Inflammatory macrophage (primary cell): ENCODE measurements at places on chromosomes 3 and 15.

DNA sequence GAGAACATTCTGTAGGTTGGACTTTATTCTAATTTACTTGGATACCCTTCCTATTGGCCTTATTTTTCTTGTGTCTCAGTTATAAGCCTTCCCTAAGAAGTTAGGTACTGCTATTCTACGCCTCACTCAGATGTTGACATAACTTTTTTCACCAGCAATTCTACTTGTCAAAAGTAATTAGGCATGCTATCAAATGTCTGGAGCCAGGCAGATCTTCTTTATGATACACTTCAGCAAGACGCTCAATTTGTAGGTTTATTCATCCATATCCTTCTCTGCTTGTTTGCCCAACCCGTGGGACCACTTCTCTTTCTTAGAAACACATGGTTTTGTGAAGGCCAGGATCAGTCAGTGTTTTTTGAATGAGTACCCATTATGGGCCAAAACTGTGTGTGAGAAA, 36.2 kb upstream of the COL8A1 start:
- no peak for DNase-seq

GRCh38 chr15:59208613-59209249, 2.1 kb downstream of the LDHAL6B start:
- no peak for DNase-seq

DNA sequence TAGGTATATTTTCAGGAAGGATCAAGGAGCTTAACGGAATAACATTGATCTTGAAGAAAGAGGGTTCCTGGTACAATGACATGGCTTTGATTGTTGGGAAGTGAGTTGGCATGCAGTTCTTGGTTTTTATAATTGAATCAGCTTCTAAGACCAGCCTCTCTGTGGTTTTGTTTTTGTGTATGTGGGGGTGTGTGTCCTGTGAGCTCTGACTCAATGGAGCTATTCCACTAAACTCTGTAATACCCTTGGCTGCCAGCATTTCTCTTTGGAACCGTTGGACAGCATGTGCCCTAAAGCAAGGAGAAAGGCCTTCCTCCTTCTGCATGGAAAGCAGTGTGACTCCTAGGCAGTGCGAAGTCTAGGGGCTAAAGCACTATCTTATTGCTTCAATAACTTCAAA, 124.8 kb downstream of the EDEM1 start:
- DNase-seq: peak; percentile 46

- no peak for DNase-seq
Observed at GRCh38 chr3:69359339-69359893, 26.5 kb downstream of the FRMD4B start.

DNA sequence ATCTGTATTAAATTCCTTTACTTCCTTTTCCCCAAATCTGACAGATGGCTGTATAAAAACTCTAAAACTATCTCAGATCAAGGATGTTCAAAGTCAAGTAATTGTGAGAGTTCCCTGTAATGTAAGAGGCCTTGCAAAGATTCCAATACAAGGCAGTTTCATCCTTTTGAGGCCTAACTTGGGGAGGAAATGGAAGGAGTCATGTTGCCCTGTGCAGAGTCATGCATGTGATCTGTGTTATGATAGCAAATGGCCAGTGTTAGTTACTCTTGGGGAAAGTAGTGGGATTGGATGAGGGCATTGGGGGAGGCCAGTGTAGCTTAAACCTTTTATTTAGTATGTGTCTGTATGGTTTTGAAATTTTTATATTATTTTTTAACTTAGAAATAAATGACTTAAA, 23.7 kb upstream of the FBXL22 start:
- DNase-seq: no peak

GRCh38 chr3:34001990-34002389, 203.6 kb downstream of the PDCD6IP start:
- DNase-seq: no peak

DNA sequence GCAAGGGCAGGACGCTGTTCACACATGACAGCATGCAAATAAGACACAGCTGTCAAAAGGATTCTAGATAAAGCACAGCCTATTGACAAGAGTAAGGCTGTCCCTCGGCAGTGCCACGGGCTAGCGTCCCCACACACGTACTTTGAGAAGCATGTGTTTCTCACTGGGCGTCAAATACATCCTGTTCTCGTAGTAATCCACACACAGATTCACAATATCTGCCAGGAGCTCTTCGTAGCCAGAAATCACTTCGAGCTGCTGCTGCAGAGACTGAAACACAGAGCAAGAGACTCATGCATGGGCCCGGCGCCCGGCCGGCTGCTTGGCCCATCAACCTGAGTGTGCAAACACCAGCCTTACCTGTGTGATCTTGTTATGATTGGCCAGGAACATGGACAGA, 41.1 kb downstream of the CYFIP1 start:
- DNase-seq: no peak

DNA sequence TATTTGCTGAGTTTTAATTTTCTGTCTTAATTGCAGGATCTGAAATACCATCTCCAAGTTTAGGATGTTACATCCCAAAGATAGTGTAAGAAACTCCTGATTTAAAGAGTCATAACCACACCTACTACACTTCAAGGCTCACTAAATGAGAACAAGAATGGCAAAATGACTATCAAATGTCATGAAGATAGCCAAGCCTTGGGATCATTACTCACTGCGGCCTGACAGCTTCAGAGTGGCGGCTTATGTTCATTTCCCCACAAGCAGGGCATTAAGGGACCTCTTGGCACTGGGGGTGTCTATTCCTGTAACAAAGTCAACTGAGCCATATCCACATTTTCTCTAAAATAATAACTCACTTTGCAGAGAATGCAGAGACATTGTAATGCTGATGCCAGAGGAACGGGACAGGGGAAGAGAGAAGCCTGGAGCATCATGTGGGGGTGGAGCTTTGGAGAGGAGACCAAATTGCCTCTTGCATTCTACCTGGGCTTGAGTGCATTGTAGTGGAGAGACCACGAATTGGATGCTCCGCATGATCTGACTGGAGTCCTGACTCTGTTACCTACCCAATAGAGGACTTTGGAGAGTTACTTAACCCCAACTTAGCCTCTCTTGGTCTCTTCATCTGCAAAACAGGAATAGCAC, 219.2 kb downstream of the OPA1 start:
- DNase-seq: no peak

DNA sequence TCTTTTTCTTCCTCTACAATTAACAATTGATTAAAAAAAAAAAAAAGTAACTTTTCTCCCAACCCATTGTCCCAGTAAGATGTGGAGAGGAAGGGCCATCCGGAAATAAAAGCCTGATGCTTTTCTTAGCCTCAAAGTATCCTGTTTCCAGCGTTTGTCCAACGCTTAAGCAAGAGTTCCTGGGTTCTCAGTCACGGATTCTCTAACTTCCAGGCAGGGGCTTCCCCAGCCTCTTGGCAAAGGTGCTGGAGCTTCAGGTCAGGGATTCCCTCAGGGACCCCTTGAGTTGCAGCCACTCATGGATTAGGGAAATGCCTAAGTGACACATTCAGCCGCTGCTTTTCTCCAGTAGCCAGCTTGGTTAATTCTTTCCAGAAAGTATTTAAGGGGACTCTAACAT, 22.3 kb upstream of the C2CD4B start:
- DNase-seq: no peak
